ENCODE measurements at places on chromosomes 5 and 9.

GRCh38 chr5:115096034-115096769 lies 73.5 kb downstream of the TRIM36 start:
- no peak for ATAC-seq

DNA sequence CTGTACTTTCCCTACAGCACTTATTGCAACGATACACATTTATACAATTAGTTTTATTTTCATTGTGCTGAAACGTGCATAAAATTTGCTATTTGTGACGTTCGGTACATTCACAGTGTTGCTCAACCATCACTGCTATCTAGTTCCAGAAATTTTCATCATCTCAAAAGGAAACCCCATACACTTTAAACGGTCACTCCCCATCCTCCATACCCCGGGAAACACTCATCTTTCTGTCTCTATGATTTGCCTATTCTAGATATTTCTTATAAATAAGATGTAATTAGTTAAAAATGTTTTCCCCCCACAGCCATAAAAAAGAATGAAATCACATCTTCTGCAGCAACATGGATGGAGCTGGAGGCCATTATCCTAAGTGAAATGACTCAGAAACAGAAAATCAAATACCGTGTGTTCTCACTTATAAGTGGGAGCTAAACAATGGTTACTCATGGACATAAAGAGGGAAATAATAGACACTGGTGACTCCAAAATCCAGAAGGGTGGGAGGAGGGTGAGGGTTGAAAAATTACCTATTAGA lies 40.2 kb upstream of the TEX48 start:
- no peak for ATAC-seq

DNA sequence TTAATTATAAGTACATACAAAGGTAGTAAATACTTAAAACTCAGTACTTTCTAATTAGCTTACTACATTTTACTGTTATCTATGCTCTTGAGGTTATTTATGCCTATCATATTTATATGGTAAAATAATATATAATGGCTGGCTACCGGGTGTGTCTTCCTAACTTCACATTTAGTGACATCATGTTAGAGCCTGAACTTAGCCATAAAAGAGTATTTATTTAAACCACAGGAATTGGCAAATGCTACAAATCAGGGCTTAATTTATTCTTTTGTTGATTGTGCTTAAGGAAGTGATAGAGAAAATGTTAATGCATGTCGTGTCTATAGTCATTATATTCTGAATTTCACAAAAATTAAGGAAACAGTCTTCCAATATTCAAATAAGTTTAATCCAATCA lies 73.1 kb downstream of the NDUFAF2 start:
- no peak for ATAC-seq

GRCh38 chr9:83231039-83231438 lies 168.1 kb upstream of the RASEF start:
- ATAC-seq = peak; percentile 42

DNA sequence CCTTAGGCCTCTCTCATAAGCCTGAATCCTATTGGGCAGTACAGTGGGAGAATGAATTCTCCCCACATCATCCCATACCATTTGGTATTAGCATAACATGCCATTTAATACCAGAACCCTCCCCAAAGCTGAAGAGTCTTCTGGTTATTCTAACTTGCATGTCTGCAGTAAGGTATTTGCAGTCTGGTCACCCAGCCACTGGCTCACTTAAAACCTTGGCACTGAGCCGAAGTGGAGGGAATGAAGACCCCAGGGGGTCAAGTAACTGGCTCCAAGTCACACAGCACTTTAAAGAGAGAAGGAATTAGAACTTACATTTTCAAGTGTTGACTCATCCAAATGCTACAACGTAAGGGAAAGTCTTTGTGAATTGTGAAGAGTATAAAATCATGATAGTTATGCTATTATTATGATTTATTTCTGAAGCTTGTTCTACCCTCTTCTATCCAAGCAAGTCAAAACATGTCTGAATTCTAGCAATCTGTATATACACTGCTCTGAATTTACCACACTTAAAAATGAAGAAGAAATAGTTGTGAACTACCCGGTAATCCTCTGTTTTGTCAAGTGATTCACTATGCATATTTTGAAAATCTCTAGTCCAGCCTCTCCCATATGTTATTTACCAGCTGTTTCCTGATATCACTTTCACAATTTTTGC lies 28.5 kb downstream of the GLRA1 start:
- peak; percentile 90 for ATAC-seq

DNA sequence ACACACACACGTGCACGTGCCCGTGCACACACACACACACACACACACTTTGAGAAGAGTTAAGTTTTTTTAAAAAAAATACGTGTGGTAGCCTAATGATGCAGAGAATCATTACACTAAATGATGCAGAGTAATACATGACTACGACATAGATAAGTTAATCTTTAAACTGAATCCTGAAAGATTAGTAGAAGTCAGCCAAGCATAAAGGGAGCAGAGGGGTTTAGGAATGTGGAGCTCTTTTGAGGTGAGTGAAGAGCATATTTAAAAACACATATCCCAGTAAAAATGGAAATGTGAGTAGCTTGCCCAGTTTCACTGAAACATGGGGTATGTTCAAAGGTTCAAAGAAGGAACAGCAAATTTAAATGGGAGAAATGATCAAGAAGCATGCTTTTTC lies 61.3 kb upstream of the TYRP1 start:
- no peak for ATAC-seq

DNA sequence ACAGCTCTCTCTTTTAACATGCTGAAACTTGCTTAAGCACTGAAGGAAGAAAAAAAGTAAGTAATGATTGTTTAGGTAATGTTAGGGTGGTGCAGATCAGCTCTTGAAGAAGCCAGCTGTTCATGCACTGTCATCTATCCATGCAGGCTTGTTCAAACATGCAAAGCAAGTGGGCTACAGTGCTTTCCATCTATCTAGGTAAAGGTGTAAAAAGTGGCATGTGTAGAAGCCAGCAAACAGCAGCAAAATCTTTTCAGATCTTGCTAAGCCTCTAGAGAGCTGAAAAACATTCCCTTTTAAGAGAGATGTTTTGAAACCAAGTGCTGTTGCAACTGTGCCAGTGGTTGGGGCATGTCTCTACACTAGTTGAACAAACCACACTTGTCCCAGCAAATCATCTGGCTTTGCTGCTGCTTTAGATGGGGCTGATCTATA lies 214.4 kb downstream of the EFNA5 start:
- ATAC-seq = peak; percentile 85

GRCh38 chr5:105677291-105677690 lies 1993.4 kb downstream of the EFNA5 start:
- no peak for ATAC-seq

DNA sequence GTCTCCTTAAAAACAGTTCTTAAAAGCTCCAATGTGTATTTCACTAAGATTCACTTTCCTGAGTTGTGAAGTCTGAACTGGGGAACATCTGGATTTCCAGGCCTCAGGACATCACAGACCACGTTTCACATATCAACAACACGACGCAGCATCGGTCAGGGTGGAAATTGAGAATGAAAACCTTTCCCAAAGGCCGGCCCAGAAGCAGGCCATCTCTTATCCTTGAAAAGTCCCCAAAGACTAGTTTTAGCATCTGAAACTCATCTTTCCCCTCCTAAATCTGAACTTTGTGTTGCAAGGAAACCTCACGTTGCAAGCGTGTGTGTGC lies 96.4 kb upstream of the COL5A1 start:
- ATAC-seq = no peak

DNA sequence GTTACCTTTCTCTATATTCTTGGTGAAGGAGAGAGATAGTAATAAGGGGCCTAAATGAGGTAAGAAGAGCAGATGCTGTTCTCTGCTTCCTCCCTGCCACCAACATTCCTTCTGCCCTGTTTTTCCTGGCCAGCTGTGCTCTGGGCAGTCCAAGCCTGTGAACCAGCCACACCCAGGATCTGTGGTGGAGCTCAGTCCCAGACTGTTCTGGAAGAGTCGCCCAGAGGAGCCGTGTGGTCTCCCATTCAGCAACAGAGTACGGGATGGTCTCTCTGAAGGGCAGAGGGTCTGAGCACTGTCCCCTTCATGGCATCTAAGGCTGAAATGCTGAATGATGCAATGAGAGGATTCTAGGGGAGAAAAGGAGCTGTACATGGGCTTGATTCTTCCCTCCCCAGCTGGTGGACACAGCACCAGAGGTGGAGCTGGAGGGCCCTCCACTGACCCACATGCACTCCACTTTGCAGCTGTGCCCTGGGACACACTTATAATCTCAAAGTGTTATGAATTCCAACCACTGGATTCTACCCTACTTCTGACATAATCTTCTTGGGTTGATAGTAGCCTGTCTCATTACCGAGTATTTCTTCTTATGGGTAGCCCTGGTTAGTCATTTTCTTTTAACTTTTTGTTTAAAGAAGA lies 70.8 kb upstream of the RPS23 start:
- ATAC-seq = no peak

- no peak for ATAC-seq
These were observed 11.1 kb downstream of the TTC39B start for GRCh38 chr9:15295761-15296405.

- ATAC-seq = no peak
These were observed 76.9 kb upstream of the NFIL3 start for GRCh38 chr9:91500509-91501014.

GRCh38 chr9:34927061-34927460 lies 31.0 kb upstream of the PHF24 start:
- no peak for ATAC-seq

DNA sequence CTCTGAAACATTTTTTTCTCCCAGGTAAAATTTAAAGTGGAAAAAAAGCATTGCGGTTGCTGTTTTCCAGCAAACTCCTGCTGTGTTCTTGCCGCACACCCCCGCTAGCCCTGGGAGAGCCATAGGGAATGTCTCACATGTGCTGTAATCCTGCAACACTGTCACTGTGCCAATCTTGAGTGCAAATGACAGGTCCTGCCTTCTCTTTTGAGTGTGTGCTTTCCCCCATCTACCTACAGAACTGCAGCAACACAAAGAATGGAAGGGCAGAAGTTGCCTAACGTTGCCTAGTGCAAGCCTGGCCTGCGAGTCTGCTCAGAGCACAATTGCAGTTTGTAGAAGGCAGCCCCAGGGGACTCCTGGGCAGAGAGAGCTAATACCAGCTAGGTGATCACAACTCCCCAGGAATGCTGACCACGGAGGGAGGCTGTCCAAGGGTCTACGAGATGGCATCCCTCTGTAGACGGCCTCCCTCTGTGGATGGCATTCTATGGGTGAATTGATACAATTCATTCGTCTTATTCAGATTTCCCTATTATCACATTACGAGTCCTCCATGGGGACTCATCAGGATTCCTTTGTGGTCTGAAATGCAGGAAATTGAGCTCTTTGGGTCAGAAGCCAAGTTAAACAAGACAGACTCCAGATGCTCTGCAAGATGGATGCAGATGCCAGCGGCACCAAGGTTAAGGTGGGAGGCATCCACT lies 172.6 kb upstream of the S1PR3 start:
- ATAC-seq = no peak

GRCh38 chr9:21852754-21853153 lies 50.3 kb downstream of the MTAP start:
- ATAC-seq = no peak

GRCh38 chr5:127776477-127776876 lies 73.3 kb downstream of the CCDC192 start:
- no peak for ATAC-seq

DNA sequence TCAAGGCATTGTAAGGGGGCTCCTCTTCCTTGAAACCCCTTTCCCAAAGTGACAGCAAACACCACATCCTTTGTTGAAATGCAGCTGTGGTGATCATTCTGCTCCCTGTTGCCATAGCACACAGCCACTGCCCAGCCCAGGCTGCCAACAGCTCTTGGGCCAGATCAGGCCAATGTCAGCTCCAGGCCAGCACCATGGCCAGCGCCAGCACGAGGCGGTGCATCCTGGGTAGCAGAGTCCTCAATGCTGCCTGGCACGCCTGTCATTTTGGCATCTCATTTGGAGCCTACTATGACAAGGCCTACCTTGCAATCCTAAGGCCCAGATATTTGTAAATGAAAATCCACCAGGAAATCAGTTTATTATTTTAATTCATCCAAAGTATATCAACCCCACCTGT lies 390.6 kb downstream of the DNAH5 start:
- peak; percentile 68 for ATAC-seq

DNA sequence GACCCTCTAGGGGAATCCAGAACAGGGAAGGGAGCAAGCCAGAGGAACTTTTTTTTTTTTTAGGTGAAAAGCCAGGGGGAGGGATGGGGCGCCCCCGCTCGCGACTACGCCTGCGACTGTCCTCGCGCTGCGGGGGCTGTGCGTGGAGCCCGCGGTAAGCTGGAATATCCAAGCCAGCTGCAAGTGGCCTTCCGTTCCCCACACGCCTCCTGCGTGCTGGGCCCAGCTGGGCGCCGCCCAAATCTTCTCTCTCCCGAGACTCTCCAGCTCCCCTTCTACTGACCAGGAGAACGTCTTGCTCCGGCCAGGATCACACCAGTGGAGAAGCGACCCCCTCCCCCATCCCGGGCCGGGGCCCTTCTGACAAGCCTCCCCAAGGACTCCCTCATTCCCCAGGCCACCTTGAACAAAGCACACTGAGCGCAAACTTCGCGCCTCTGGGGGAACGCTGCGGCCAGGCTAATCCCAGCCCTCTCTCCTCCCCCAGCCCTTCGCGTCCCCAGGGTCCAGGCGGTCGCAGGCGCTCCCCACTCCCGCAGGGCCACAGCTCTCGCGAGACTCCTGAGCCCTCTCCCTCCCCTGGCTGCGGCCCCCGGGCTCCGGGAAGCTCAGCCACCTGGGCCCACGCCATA lies 6.6 kb downstream of the BARX1 start:
- ATAC-seq = no peak

- no peak for ATAC-seq
These were observed 15.4 kb downstream of the NIPSNAP3B start for GRCh38 chr9:104779334-104779733.

DNA sequence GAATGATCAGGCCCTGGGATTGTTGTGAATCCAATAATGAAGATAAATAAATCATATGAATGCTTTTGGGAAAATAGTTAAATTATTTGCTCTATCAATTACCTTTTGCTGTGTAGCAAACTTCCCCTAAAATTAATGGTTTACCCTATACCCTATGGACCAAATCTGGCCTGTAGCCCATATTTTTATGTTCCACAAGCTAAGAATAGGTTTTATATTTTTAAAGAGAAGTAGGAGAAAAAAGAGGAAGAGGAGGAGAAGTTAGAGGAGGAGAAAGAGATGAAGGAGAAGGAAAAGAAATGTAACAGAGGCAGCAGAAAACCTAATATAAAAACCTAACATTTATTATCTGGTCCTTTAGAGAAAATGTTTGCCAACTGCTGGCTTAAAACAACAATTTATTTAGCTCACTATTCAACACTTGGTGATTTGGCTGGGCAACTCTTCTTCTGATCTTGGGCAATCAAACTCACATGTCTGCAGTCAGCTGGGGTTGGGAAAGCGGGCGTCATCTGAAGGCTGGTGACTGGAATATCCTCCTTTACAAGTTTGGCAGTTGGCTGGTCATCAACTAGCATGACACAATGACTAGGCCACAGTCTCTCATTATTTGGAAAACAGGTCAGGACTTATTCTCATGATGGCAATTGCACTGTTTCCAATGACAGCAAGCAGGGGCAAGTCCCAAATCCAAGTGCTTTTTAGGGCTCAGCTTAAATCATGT lies 522.9 kb downstream of the RASEF start:
- ATAC-seq = peak; percentile 99

DNA sequence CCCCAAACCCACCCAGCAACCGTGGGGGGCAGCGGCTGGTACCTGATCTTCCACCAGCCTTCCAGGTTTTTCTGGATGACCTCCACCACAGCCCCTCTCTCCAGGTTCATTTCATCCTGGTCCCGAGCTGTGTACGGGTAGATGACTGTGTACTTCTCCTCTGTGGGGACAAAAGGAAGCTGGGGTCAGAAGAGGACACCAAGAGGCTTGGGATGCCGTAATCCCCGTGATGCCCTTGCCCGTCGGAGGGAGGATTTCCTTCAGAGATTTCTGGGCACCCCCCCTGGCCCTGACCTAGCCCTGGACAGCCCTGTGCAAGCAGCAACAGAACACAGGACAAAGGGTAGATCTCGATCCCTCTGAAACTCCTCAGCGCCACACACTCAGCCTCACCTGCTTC lies 70.3 kb upstream of the UBTD2 start:
- ATAC-seq = no peak
